CD4-positive, alpha-beta T cell (primary cell): ENCODE measurements at places on chromosomes 7 and 10.

GRCh38 chr7:18317941-18318340, 177.6 kb upstream of the HDAC9 start:
- no peak for DNase-seq

GRCh38 chr10:125448596-125448995, 234.4 kb downstream of the TEX36 start:
- DNase-seq, result no peak

DNA sequence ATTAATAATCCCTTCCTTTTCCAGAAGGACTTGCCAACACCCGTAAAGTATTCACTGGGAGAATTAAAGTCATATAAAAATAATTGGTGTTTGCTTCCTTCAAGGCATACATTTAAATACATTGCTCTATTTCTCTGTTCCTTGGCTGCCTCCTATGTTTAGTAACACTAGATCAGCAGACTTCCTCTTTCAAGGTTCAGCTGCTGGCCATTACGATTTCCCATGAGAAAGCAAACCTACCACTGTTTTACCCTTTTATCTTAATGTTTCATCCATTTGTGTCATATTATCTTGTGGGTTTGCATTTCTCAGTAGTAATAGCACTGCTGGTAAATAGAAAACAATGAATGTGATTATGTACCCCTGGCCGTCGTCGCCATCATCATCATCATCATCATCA, 313.8 kb upstream of the BMPER start:
- no peak for DNase-seq

DNA sequence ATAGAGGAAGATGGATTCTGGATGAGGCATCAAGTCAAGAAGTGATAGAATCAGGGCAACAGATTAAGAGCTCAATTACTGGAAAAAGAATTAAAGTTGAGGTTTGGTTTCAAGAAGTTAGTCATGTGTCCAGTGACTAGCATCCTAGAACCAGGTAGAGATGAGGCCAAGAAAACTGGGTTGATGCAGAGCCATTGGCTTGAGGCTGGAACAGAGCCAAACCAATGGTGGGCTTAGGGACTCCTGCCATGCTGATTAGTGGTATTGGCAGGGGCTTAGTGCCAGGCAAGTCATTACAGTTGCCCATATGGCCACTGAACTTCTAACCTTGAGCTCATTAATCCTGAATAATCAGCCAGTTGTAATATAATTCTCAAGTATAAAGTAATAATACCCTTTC, 18.5 kb downstream of the ZNF277 start:
- DNase-seq, result no peak

- DNase-seq, result no peak
Observed at GRCh38 chr7:118057404-118057803, 126.6 kb upstream of the LSM8 start.

DNA sequence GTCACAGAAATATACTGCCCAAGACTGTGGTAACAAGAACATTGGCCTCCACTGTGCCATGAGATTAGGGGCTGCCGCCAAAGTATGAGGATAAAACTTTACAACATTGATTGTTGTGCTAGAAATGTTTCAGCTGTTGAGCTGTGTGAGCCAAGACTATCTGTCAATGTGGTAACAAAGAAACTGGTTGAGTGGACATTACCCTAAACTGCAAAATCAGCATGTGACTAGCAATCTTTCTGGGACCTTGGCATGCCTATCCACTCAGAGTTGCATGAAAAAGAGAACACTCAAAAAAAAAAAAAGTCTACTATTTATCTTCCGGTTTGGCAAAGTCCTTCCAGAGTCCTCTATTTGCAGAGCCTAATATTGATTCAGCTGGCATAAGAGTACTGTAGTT, 605.6 kb upstream of the CNTNAP2 start:
- no peak for DNase-seq

DNA sequence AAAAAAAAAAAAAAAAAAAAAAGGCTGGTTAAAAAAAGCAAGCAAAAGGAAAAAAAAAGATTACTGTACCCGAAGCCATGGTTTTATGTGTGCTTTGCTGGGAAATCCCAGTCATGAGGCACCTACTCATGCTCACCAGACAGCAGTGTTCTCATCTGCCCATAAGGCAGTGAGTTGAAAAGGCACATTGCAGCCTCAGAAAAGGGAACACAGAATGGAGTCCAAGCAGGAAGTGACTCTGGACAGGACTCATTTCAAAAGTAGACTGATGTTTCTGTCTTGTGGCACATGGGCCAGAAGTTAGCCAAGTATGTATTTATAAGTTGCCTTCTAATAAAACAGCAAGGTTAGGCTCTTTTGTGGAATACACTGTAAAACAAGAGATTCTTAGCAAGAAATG, 40.2 kb downstream of the PDSS1 start:
- DNase-seq, result no peak

- no peak for DNase-seq
Observed at GRCh38 chr7:128395748-128396147, 14.0 kb downstream of the IMPDH1 start.

- no peak for DNase-seq
Observed at GRCh38 chr7:2821161-2821841, 22.8 kb downstream of the GNA12 start.

- no peak for DNase-seq
Observed at GRCh38 chr10:110413903-110414547, 83.7 kb upstream of the DUSP5 start.

GRCh38 chr10:56912043-56912442, 551.0 kb upstream of the ZWINT start:
- no peak for DNase-seq

- no peak for DNase-seq
Observed at GRCh38 chr10:70593513-70593890, 9.0 kb downstream of the PRF1 start.

- no peak for DNase-seq
Observed at GRCh38 chr7:42238709-42239366, 1.8 kb upstream of the GLI3 start.

GRCh38 chr10:7184660-7185366, 226.0 kb downstream of the SFMBT2 start:
- no peak for DNase-seq

GRCh38 chr10:30378201-30378995, 29.3 kb upstream of the MTPAP start:
- DNase-seq, result no peak

- DNase-seq, result no peak
Observed at GRCh38 chr10:110680273-110681020, 36.3 kb downstream of the RBM20 start.

GRCh38 chr10:116663342-116663741, 42.6 kb downstream of the PNLIPRP2 start:
- no peak for DNase-seq

GRCh38 chr10:17125206-17125893, 4.3 kb downstream of the CUBN start:
- no peak for DNase-seq

DNA sequence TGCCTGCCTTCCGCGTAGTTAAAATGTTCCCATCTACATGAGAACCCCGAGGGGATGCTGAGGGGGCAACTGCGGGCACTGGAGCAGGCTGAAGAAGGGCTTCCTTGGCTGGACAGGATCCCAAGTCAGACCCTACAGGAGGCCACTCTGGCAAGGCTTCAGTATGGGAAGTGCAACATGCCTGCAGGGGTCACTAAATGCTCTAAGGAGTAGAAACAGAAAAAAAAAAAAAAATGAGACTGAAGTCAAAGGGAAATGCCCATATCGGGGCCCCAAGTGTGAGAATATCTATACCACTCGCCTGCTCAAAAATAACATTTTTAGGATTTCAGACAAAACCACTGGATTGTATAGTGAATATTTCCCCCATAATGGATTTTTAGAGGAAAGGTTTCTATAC, 33.5 kb downstream of the FAM204A start:
- no peak for DNase-seq

- DNase-seq, result no peak
Observed at GRCh38 chr7:116576350-116577319, 51.8 kb downstream of the CAV1 start.

DNA sequence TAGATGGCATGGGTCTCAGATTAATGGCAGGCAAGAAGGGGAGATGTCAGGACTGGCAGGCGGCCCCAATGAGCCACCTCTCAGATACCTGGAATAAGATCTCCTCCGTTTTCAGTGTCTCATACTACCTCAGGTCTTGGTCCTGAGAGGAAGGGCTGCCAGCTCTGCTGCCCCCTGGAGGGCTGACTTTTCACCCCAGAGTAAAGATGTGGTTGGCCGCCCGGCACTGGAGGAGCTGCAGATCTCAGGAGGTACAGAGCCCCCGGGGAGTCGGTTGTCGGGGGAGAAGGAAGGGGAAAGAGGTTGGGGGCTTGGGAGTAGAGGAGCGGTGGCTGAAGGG, 642 bp upstream of the COL13A1 start:
- no peak for DNase-seq

DNA sequence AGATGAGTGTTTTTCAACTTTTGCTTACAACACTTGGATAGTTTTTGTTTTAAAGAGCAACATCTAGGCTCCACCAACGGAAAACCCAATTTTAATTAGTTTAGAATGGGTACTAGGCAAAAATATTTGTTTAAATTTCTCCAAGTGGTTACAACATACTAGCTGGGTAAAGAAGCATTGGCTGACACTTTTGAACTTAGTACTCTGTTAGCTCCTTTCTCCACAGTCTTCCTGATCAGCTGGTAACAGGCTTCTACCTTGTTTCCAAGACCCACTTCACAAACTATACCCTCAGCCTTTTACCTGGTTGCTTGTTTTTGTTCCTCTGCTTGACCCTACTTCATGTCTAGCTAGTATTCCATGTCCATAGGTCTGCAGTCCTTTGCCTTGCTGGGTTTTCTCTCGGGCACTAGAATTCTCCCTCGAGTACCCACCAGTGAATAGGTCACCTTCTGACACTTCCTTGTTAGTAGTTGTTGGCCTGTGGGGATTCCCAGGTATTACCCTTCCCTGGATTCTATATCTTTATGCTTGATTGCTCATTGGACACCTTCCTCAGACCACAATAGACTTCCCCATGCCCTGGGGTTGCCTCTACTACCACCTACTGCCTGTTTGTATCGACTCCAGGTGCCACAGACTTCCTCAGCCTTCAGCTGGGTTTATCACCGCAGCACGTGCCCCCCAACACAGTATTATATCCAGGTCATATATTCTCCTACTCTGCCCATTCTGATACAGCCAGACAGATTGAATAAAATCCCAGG, 42.0 kb downstream of the PRPS1L1 start:
- no peak for DNase-seq
